ENCODE measurements at places on chromosomes 13 and 19.

DNA sequence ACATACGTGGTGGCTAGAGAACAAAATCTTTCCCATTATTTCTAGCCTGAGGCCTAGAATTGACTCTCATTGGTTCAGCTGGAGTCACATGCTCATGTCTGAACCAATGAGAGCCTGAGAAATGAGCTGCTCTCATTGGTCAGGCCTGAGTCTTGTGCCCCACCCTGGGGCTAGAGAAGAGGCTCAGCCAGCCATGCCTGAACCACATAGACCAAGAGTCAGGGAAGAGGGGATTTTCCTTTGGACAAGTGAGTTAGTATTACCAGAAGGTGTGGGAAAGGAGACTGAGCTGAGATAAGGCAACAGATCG lies 6.9 kb downstream of the FXYD5 start:
- DNase-seq, result no peak

DNA sequence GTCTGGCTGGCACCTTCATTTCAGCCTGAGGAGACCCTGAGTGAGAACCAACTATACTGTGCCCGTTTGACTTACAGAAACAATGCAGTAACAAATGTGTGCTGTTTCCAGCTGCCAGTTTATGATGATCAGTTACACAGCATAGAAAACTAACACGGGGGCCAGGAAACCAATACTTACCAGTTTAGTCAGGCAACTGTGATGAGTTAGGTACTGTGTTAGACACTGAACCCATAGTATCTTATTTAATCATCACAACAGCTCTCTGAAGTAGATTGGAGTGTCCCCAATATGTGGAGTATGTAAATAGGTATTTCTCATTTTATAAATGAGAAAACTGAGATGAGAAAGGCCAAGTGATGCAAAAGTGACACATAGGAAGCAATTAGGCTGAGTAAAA lies 620.9 kb upstream of the KLF12 start:
- no peak for DNase-seq

- DNase-seq, result no peak
These were observed 4.2 kb upstream of the RNF113B start for GRCh38 chr13:98181111-98181815.

- peak; percentile 95 for DNase-seq
These were observed 9.7 kb upstream of the GIPC1 start for GRCh38 chr19:14505488-14506239.

GRCh38 chr19:5889288-5889971 lies 14.2 kb downstream of the NDUFA11 start:
- DNase-seq, result no peak

DNA sequence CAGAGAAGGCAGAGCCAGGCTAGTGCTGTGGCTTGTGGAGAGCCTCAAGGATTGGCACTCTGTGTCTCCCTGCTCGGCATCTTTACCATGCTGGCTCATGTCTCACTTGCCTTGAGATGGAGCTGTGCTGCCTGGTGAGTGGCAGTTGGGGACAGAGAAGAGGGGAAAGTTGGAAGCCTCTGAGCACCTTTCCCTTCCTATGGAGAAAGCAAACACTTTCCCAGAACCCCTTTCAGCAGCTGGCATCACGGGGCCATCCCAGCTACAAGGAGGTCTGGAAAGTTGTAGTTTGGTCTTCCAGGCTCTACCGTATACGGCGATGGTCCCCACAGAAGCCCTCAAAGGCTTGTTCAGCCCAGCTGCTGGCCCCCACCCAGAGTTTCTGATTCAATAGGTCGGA lies 58.7 kb downstream of the DPF1 start:
- DNase-seq, result no peak

- DNase-seq, result no peak
These were observed 7.6 kb upstream of the GJB6 start for GRCh38 chr13:20239748-20240147.

DNA sequence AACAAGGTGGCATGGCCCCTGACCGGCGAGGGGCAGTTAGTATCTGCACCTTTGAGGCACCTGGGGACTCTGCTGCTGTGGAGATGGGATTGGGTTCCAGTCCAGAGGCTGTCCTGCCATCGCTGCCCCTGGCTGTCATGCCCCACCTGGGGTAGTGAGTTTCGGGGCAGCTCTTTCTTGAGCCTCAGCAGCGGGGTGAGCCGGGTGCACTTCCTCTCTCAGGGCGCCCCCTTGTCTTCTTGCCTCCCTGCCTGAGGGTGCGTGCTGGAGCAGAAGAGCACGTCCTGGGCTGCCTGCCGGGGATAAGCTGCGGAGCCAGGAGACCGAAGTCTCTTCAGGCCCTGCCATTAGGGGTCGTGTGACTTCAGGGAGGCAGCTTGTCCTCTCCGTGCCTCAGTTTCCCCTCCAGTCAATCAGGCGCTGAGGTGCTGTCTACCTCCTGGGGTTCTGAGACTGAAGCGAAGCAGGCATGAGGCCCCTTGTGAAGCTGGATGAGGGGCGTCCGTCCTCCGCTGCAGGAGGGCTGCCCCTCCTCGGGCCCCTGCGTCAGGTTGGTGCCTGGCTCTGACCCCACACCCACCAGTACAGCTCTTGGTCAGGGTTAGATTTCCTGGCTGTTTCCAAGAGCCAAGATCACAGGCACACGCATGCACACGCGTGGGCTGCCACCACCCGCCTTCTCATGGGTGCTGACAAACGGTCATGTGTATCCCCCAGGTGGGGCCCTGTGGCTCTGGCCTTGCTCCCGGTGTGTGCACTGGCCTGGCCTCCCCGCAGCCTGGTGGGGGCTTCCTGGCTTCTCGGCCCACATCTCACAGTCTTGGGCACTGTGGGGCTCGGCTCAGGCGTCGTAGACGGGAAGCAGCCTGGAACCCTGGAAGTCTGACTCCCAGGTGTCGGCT lies 8.3 kb downstream of the GNA11 start:
- DNase-seq, result no peak

GRCh38 chr13:40651866-40652587 lies 14.4 kb downstream of the FOXO1 start:
- no peak for DNase-seq

- DNase-seq, result no peak
These were observed 484.8 kb downstream of the PCDH9 start for GRCh38 chr13:66745307-66745706.

GRCh38 chr13:111866731-111867245 lies 200.2 kb upstream of the SOX1 start:
- DNase-seq, result no peak

DNA sequence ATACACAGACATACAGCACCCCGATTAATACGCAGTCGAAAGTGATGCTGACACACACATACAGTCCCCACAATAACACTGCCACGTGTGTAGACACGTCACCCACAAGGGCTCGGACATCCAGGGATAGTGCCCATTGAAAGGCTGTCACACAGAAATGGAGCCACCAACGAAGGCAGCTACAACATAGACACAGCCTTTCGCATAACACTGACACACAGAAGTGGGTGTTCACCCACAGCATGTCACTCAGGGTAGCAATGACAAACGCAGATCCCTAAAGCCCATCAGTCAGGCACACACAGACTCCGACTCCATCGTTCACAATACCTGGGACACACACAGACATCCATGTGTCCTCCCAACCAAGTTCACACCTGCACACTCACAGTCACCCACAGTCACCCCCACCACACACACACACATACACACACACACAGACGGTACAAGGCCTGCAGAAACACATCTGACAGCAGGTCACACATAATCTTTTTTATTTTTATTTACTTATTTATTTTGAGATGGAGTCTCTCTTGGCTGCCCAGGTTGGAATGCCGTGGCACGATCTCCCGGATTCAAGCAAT lies 10.4 kb upstream of the NANOS3 start:
- no peak for DNase-seq

DNA sequence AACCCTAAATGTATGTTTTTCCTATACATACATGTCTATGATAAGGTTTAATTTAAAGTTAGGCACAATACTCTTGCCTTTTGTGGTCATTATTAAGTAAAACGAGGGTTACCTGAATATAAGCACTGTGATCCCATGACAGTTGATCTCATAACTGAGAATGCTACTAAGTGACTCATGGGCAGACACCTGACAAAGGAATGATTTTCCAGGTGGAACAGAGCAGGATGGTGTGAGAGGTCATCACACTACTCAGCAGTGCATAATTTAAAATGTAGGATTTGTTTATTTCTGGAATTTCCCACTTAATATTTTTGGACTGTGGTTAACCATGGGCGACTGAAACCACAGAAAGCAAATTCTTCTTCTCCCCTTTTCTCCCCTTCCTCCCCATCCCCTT lies 178.9 kb downstream of the UGGT2 start:
- DNase-seq, result no peak

DNA sequence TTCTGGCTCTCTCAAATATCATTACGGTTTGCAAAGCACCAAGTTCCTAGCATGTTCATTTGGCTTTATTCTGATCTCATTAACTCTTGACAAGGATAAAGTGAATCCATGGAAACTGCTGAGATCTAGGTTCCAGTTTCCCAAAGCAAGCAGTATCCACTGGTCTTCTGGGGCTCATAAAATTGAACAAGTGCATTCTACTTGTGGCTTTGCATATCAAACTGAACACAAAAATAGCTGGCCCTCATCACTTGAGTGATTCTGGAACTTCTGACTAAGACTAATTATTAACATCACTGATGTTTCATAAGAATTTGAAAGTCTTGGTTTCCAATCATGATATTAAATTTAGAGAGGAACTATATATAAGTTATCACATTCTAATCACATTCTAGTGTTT lies 6.3 kb upstream of the KCTD12 start:
- no peak for DNase-seq

- peak; percentile 57 for DNase-seq
These were observed 69.8 kb downstream of the KCNRG start for GRCh38 chr13:50085063-50085462.

DNA sequence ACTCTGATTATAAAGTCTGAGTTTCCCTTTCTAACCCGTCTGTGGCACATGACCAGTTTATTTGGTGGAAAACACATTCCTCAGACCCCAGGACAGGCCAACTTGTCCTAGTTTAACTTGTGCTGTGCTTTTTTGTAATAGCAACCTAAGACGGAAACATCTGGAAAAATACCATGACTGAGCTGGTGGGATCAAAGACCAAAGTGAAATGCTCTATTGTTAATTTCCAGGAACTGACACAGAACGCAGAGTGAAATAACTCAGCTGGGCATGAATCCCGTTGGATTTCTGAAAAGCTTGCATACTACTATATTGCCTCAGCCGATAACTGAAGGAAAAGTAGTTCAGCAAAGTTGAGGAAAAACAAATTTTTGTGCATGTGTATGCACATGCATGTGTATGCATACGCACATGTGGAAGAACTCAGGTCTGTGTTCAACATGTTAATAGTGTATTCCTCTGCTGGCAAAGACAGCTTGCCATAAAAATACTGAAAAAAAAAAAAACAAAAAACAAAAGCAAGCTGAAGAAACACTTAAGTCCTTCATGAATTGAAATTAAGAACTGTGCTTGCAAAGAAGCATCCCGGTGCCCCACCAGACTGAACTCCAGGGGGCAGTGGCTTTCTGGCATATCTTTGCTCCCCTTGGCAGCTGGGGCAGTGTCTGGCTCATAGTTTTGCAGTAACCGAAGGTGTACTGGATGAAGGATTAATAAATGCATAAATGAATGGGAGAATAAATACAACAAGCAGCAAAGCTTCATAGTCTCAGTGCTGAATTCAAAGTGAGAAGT lies 187.8 kb downstream of the LHFPL6 start:
- peak; percentile 47 for DNase-seq

GRCh38 chr13:113883921-113884804 lies 20.3 kb upstream of the GAS6 start:
- no peak for DNase-seq

- no peak for DNase-seq
These were observed 5.1 kb downstream of the UBAC2 start for GRCh38 chr13:99205621-99206220.

DNA sequence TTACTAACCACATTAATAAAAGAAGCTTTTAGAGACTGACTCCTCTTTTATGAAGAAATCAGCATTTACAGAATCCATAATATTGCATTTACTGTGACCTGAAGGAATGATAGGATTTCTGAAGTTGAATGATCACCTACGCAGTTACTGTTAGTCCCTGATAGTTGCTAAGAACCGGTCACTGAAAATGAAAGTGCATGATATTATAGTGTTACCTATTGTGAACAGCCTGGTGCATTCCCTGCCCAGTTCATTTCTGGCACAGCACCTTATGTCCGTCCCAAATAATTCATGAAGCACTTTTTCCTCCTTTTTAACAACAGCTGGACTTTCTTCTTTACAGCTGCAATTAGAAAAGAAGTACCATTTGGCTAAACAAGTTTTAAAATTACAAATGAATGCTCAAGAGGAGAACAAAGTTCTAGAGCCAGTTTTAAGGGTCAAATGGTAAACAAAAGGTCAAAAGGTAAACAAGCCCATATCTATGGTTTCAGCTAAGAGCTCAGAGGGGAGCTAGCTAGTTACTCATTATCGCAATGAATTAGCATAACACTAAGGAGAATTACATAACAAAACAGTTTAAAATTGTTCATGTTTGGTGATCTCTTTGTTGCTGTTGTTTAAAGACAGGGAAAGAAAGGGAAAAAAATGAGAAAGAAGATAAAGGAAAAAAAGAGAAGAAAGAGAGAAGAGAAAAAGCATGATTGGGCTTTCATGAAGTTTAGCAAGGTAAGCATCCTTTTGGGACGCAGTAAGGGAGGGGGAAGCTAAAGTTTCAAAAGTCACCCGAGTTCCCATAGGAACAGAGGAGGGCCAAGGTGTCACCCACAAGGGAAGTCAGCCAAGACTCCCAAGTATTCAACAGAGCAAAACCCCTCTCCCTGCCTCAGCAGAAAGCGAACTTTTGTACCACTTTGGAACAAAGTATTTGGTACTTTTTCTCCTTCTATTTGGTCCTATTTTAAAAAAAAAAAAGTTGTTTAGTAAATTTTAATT lies 50.2 kb downstream of the FLT3 start:
- no peak for DNase-seq

DNA sequence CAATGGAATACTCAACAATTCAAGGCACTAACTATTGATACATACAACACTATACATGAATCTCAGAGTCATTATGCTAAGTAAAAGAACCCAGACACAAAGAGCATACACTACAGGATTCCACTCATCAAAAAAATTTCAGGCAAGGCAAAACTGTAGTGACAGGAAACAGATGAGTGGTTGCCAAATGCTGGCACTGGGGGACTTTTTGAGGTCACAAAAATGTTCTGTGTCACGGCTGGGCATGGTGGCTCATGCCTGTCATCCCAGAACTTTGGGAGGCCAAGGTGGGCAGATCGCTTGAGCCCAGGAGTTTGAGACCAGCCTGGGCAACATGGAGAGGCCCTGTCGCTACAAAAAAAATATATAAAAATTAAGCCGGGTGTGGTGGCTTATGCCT lies 129.4 kb downstream of the KL start:
- no peak for DNase-seq

- no peak for DNase-seq
These were observed 26.5 kb downstream of the ARHGAP35 start for GRCh38 chr19:46887240-46887782.

- peak; percentile 45 for DNase-seq
These were observed 8.3 kb upstream of the CDC42EP5 start for GRCh38 chr19:54481326-54481930.

- no peak for DNase-seq
These were observed 112.1 kb downstream of the ZIC5 start for GRCh38 chr13:99859178-99860177.
